ENCODE measurements at places on chromosomes 12 and 14.

- no peak for DNase-seq
Observed at GRCh38 chr12:122870867-122871664, 24.9 kb downstream of the VPS37B start.

DNA sequence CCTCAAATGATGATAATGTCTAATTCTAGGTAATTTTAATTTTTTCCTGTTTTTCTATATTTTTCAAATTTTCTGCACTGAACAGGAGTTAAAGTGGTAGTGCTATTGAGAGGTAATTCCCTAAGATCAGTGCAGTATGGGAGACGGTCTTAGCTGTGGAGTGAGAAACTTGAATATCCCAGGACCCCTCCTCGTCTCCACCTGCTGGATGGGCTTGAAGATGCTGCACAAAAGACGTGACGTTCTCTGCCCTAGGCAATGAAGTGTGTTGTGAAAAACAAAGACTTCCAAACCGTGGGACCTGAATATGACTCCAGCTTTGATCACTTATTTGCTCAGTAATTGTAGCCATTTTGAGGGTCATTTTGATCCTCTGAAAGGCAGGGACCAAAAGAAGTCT lies 298.1 kb downstream of the VRK1 start:
- no peak for DNase-seq

GRCh38 chr12:24668563-24668962 lies 280.3 kb downstream of the BCAT1 start:
- no peak for DNase-seq

- no peak for DNase-seq
Observed at GRCh38 chr12:45309836-45310626, 94.1 kb downstream of the ANO6 start.

DNA sequence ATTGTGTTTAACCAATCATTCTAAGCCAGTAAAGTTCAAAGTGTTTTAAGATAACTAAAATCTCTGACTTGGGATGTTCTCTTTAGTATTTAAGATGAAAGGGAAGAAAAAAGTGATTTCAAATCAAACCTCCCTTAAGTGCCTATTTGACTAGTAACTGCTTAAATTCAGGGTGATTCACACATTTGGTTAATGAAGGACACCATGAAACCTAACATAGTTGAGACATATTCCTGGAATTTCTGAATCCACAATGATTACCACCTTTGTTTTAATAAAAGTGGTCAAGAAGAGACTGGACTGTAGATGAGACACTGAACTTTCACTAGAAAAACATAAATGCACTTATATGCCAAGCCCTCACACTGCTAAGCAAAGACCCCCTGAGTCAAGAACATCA lies 138.7 kb downstream of the MED13L start:
- DNase-seq, result no peak

DNA sequence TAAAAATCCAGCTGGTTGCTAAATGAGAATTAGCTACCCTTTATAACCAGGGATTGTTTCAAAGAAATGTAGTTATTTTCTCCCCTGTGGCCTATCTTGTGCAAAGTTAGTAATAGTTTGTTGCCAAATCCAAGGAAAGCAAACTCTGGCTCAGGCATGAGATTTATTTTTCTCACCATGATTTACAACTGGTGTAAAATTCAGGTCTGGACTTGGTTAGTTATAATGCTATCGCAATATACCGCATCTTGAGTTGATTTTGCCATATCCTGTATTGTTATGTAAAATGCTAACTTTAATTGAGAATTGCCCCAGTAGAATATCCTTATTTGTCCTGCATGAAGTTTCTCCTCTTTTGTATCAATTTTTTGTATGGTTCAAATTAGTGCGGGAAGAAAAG lies 135.5 kb downstream of the CRADD start:
- no peak for DNase-seq

DNA sequence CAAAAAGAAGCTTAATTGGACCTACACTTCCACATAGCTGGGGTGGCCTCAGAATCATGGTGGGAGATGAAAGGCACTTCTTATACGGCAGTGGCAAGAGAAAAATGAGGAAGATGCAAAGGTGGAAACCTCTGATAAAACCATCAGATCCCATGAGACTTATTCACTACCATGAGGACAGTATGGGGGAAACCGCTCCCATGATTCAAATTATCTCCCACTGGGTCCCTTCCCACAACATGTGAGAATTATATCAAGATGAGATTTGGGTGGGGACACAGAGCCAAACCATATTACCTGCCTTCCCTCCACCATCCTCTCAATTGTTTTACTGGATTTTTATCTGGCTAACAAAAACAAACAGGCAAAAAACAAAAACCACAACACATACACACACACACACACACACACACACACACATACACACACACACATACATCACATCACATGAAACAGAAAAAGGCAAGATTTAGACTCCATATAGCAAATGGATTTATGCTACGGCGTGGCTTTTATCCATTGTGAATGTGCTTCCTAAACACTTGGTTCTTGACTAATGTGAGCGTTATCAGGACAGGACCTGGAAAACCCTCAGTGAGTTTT lies 66.7 kb downstream of the ZFP36L1 start:
- no peak for DNase-seq

DNA sequence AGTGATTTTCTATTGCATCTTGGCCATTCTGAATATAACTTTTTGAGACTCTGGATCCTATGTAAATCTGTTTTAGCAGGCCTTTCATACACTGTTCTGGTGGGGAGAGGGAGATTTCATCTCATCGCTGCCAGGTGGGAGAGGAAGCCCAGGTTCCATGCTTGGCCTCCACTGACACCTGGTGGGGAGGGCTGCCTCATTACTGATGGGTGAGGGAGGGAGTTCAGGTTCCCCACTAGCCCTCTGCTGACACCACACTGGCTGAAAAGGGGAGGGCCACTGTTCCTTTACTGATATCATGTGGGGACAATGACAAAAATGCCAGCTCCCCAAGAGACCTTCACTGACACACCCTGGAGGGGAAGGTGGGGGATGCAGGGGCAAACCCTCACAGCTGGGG lies 2.4 kb upstream of the GALNT8 start:
- DNase-seq, result no peak

DNA sequence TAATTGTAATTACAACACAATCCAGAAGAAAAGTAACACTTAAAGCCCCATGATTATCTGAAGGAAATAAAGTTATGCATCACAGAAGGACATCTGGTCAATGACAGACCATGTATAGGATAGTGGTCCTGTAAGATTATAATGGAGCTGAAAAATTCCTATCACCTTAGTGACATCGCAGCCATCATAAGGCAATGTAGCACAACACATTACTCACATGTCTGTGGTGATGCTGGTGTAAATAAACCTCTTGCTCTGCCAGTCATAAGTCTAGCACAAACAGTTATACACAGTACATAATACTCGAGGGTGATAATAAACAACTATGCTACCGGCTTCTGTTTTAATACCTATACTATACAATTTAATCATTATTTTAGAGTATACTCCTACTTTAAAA lies 11.2 kb downstream of the ATG2B start:
- DNase-seq, result no peak

DNA sequence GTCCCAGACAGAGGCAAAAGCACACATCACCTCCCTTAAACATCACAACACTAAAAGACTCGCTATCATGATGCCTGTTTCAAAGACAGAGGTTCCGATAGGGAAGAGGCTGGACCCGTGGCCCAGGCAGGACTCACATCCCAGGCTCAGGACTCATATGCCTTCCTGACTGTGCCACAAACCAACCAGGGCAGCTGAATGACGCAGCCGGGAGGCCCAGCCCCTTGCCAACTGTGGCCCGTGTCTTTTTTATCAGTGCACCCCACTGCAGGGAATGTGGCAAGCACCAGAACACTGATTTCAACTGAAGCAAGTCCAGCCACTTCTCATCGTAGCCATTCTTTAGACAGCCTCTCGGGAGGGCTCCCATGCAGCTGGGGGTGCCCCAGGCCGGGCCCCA lies 132.3 kb downstream of the KSR2 start:
- no peak for DNase-seq

DNA sequence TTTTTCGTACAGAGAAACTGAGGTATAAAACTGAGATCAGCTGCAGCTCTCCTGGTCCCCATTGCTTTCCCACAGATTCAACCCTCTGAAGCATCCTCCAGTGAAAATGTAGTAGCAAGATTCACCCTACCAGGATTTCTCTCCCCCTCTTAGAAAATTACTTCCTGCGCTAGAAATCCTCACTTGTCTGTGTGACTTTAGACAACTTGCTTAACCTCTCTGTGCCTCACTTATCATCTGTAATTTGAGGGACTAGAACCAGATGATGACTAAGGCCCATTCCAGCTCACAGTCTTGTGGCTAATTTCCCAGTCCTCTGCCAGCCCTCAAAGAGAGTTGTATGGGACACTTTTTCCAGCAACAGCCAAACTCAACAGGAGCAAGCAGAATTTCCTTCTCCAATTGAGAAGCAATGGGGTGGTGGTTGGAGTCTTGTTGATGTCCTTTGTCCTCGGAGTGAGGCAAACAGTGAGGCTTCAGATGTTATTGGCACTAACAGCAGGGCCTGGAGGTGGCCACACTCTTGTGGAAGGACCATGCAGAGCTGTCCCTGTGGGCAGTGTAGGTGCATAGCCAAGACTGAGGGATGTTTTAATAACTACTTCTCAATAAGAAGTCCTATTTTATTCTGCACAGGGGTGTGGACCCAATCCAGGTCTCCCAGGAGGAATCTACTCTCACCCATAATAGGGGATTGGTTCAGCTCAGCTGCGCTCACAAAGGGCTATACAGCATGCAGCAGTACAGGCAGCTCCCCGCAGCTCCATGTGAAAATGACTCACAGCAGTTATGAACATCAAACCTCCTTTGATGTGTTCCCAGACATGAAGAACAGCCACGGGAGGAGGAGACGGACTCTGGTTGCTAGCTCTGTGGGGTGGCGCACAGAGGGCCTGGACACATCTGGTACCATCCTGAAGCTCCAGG lies 200.1 kb downstream of the DAD1 start:
- no peak for DNase-seq

GRCh38 chr12:78236264-78236663 lies 405.6 kb downstream of the NAV3 start:
- DNase-seq, result no peak

- no peak for DNase-seq
Observed at GRCh38 chr12:52149182-52149641, 42.6 kb downstream of the KRT80 start.

DNA sequence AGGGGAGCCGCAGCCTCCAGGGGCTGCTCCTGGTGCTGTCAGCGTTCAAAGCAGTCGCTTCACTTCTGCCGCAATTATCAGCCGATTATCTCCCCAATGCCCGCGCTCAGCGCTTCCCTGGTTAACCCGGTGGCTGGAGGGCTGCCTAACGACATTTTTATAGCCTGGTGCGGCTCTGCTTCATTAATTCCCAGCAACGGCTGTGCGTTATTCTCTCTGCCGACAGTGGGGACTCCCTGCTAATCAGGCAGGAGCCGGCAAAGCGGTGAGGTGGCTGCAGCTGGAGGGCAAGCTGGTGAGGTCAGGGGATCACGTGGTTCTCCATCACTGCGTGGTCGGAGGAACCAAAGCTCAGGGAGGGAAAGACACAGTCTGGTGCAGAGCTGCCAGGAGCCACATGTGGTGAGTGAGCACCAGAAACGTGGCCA lies 62.9 kb downstream of the GLRX5 start:
- DNase-seq, result no peak

GRCh38 chr12:121861636-121862254 lies 3.1 kb upstream of the HPD start:
- no peak for DNase-seq

- peak; percentile 57 for DNase-seq
Observed at GRCh38 chr12:7113389-7113871, 4.4 kb upstream of the C1RL start.

- peak; percentile 68 for DNase-seq
Observed at GRCh38 chr14:64997108-64997794, 10.6 kb downstream of the FNTB start.

DNA sequence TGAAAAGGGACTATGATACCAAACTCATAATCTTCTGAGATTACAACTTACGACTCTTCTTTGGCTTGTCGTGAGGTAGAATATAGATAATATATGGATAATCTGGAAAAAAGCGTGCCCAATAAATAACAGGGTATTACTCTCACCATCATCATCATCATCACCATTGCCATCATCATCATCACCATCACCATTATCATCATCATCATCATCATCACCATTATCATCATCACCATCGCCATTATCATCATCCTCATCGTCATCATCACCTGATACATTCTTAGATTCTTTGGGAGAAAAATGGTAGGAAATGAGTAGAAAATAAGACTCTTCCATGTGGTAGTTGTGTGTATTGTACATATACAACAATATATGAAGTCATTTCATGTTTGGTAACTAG lies 259.8 kb downstream of the SYT1 start:
- DNase-seq, result no peak

DNA sequence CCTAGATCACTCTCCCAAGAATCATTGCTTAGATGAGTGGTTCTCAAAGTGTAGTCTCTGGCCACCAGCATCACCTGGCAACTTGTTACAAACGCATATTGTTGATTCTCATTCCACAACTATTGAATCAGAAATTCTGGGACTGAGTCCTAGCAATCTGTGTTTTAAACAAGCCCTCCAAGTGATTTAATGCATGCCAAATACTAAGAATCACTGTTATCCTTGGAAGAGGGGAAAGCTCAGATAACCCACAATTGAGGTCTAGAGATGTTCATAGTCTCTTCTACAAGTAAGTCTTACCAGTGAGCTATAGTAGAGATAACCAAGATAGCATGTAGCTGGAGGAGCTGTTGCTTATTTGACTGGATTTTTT lies 666.6 kb downstream of the DIO2 start:
- DNase-seq, result no peak

- DNase-seq, result no peak
Observed at GRCh38 chr12:109193896-109194295, 77.5 kb downstream of the ACACB start.

DNA sequence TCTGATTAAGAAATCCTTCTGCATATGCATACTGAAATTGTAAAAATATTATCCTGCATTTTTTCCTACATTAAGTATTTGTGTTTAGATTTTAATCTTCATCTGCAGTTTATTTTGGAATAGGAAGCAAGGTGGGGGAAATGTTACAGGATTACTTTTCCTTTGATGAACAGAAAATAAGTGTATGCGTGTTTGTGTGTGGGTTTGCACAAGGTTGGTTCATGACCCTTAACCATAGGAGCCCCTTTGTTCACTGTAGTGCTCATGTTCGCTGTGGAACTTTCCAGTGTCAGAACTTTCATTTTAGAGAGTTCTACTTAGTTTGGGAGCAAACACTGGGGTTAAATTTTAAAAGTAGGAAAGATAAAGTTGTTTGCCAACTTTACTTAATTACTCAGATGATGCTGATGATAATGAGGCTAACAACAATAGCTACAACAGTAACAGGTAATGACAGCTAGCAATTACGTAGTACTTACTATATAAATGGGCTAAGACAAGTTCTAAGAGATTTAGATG lies 6.4 kb upstream of the A2M start:
- no peak for DNase-seq
